Stimulated activated CD8-positive, alpha-beta memory T cell treated with anti-CD3 and anti-CD28 coated beads, Interleukin-4, amount 100 ng/mL, for 1 hour (primary cell): ENCODE measurements at places on chromosomes 4 and X.

DNA sequence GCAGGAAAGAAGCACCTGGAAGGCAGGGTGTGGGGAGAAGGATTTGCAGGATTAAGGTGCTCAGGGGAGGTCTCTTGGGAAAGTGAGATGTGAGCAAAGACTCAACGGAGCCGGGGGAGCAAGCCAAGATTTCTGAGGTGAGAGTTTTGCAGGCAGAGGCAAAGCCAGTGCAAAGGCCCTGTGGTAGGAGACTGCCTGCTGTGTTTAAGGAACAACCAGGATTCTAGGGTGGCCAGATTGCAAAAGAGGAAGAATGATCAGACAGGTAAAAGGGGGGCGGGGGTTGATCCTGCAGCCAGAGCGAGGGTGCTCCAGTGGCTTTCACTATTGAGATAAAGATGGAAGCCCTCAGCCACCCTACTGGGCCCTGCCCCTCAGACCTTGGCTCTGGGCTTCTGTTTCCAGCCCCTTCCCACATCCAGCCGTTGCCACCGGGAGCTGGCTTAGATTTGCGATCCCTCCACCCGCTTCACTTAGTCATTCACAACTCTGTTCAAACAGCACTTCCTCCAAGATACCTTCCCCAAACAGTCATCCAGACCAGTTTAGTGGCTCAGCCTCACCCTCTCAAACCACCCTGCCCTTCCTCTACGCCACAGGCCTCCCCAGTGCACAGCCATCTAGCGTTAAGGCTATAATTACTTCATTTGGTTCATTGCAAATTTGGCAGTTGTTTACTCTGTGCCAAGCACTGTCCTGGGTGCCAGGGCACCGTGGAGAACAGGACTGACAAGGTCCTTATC, 23.3 kb upstream of the BCOR start:
- DNase-seq: no peak

- DNase-seq: no peak
Measured at GRCh38 chr4:141210168-141210567, 10.5 kb upstream of the ZNF330 start.

DNA sequence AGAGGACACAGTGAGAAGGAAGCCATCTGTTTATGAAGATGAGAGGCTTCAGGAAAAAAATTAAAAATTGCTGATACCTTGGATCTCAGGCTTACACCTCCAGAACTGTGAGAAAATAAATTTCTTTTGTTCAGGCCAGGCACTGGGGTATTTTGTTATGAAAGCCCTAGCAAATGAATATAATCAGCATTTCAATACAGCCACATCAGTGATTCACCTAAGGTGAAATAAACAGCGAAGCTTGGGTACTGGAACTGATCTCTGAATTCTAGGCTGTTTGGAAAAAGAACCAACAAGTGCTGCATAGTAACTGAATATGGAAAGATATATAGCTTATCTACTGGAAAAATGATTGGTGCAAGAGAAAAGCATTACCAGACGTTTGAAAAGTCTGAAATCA, 88.5 kb downstream of the PDS5A start:
- DNase-seq: no peak

- DNase-seq: no peak
Measured at GRCh38 chr4:88204882-88205281, 46.4 kb upstream of the ABCG2 start.

- DNase-seq: no peak
Measured at GRCh38 chr4:304969-305680, at the start of gene ZNF732. TSS of gene ZNF732 (minus strand) at chr4:305474. CDS start at chr4:305310, 164 bp downstream.

- no peak for DNase-seq
Measured at GRCh38 chr4:82784681-82785610, 13.7 kb downstream of the SCD5 start.

- DNase-seq: no peak
Measured at GRCh38 chr4:82542642-82543041, 19.1 kb downstream of the TMEM150C start.

- no peak for DNase-seq
Measured at GRCh38 chr4:10354746-10355145, 102.5 kb downstream of the ZNF518B start.

DNA sequence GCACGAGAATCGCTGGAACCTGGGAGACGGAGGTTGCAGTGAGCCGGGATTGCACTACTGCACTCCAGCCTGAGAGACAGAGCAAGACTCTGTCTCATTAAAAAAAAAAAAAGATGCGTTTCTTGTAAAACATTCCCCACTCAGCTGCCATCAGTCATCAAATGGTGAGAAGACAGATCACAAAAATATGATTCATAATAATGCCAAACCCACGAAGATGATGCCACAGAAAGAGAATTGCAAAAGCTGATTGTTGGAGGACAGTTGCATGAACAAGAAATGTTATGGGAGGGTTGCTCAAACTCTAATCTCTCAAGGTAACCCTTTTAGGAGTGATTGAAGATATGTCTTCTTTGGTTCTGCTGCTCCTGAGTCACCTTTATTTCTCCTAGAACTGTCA, 21.4 kb upstream of the SMIM14 start:
- DNase-seq: no peak

DNA sequence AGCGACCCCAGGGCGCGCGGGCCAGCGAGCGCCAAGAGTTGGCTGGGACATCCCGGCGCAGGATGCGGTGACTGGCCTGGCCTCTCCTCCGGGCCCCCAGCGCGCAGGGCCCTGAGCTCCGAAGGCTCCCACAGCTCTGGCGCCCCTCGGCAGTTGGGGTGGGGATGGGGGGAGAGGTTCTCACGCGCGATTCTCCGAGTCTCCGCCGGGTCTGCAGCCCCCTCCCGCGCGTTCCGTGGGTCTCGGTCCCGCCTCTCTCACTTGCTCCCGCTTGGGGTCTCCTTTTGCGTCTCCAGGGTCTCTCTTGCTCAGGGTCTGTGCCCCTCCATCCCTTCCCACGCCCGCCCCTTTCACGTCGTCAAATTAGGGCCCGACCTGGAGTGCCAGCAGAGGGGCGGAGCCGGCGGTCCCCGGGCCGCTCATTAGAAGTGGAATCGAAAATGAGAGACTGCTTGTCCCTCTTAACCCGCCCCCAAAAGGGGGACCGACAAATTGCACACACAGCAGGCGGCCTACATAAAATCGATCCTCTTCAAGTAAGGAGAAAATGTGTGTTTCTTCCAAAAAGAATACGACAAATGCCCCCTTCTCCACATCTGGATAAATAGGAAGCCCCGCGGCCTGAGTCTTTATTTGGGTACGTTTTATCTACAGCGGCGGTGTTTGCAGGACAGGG, 877 bp upstream of the NKX1-1 start:
- DNase-seq: no peak

DNA sequence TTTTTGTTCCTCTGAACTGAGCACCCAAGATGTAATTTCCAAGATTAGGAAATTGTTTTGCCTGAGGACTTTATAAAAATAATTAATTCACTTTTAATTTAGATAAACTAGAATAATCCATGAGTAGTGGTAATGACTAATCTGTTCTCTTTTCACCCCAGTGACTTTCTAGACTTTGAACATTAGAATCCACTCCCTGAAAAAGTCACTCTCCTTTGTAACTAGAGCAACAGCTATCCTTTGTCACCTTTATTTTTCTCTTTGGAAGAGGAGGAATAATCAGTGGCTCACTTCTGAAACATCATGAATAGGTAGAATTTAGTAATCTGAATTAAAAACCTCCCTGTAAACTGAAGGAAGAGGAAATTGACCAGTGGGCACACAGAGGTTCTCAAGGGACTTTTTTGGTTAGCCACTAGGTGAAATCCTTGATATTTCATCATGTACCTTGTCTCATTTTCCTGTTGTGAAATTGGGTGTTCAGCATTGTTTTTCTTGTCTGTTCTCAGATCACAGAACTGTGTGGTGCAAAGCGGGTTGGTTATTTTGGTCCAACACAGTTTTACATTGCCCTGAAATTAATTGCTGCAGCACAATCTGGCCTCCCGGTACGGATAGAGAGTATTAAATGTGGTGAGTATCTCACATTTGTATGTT, 59.4 kb downstream of the REPS2 start:
- no peak for DNase-seq

GRCh38 chrX:20967725-20968124, 406.5 kb upstream of the CNKSR2 start:
- DNase-seq: no peak

GRCh38 chrX:44698357-44698756, 145.5 kb upstream of the DUSP21 start:
- DNase-seq: no peak

GRCh38 chr4:26130841-26131432, 189.9 kb upstream of the RBPJ start:
- DNase-seq: no peak

DNA sequence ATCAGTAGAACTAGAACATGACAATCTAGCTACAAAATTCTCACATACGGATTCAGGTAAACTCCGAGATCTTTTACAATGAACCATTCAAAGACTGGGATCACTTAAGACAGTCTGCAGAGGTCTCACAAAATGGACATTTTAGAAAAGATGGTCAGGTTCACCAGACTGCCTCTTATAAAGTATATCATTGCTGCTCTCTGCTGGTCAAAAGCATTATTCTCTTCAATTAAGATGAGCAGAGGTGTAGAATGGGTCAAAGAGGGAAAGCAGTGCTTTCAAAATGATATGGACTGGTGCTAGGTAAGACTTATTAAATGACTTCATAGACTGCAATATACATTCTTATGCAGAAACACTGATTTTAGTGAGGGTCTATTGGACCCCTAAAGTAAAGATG, 434.7 kb downstream of the PACRGL start:
- DNase-seq: no peak

- no peak for DNase-seq
Measured at GRCh38 chr4:153560908-153561307, 94.7 kb downstream of the TMEM131L start.

- no peak for DNase-seq
Measured at GRCh38 chrX:78322863-78323262, 4.5 kb downstream of the CYSLTR1 start.
